ENCODE measurements at places on chromosomes 5 and 9.
A peak's percentile ranks its signal among the peaks of the same experiment; 100 is the strongest.

GRCh38 chr9:18296702-18297055 lies 177.3 kb upstream of the ADAMTSL1 start:
- DNase-seq, result peak; percentile 22

DNA sequence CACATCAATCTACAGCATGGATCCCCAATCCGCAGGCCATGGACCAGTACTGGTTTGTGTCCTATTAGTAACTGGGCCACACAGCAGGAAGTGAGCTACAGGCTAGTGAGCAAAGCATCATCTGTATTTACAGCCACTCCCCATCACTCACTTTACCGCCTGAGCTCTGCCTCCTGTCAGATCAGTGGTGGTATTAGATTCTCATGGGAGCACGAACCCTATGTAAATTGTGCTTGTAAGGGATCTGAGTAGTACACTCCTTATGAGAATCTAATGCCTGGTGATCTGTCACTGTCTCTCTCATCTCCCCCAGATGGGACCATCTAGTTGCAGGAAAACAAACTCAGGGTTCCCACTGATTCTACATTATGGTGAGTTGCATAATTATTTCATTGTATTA lies 212.7 kb upstream of the FAM174A start:
- no peak for DNase-seq

GRCh38 chr5:11467588-11467987 lies 436.7 kb downstream of the CTNND2 start:
- no peak for DNase-seq

DNA sequence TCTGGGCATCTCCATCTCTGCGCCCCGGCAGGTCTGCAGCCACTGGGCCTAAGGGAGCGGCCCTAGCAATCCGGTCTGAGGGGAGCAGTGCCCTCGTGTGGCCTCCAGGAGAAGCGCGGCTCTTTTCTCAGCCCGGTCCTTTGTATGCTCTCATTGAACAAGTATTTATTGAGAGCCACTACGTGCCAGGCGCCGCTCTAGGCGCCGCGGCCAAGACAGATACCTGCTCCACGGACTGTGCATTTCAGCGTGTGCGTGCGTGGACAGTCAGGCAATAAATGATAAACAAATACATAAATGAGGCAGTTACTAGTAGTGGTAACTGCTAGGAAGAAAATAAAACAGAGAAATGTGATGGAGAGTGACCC lies 2.3 kb upstream of the SLC4A9 start:
- peak; percentile 91 for DNase-seq

DNA sequence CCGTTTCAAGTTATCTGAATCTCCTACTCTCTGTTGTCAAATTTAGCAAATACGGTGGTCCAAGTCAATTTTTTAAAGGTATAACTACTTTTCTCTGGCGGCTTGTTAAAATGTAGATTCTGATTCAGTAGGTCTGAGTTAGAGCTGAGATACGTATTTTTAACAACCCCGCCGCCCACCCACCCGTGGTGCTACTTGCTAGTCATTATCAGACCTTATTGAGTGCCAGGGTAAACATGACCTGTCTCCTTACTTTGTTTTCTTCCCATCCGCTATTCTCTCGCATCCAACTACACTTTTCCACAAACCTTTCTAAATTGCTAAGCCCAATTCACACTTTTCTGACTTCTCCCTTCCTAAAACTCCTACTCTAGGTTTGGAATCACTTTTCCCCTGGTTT lies 694 bp upstream of the PLAA start:
- DNase-seq, result no peak

- no peak for DNase-seq
Measured at GRCh38 chr5:121151534-121151933, 687.4 kb downstream of the PRR16 start.

DNA sequence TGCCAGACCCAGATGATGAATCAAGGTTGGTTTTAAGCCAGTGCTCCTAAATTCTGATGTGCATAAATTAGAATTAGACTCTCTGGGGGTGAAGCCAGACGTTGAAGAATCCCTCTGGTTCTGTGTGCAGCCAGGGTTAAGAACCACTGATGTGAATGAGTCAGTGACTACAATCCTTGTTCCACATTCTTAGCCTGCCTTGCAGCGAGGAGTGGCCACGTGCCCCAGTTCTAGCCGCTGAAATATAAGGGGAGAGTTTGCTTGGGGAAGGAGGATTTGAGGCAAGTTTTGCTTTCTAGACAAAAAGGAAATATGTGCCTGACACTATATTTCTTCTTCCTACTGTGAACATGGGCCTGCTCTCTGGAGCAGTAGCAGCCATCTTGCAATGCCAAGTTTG lies 34.2 kb upstream of the MSH3 start:
- DNase-seq, result no peak
